ENCODE measurements at places on chromosomes 11 and 22.
A peak's percentile ranks its signal among the peaks of the same experiment; 100 is the strongest.

GRCh38 chr11:30423279-30423648 is 100.4 kb downstream of the ARL14EP start:
- no peak for DNase-seq

GRCh38 chr11:68053981-68054812 is 15.4 kb downstream of the TCIRG1 start:
- no peak for DNase-seq

DNA sequence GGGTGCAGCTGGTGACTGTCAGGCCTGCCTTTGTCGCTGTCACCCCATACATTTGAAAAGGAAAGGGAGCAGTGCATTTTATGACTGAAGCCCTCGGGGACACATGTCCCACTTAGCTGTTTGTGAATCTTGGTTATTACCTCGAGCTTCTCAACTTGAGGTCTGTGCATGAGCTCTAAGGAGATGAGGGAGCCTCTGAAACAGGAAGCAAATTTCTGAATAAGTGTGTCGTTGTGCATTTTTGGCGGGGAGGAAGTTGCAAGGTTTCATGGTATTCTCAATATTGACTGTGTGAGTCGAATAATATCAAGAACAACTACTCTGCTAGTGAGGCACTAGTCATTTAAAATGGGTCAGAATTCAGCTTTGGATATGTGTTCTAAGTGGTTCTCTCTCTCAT is 149.7 kb upstream of the PLET1 start:
- DNase-seq: no peak

GRCh38 chr11:17250561-17251350 is 25.8 kb upstream of the NUCB2 start:
- no peak for DNase-seq

DNA sequence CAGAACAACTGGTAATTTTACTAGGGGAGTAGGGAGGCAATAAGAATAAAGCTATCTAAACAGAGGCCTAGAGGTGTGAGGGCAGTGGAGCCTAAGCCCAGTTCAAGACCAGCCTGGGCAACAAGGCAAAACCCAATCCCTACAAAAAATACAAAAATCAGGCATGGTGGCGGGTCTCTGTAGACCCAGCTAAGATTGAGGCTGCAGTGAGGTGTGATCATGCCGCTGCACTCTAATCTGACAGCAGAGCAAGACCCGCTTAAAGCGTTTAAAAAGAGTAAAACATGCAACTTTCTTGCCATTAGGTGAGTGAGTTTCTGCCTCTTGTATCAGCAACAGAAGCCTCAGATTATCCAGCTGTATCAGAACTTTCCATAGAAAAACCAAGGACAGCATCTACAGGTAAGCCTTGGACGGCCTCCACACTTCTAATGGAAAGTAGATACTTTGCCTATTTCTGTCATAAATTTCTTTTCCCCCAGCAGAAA is 12.1 kb downstream of the TAF1D start:
- no peak for DNase-seq

- DNase-seq: no peak
These were observed 822.9 kb downstream of the BRD1 start for GRCh38 chr22:49004484-49005399.

GRCh38 chr22:50360578-50360977 is 17.5 kb downstream of the PPP6R2 start:
- no peak for DNase-seq

DNA sequence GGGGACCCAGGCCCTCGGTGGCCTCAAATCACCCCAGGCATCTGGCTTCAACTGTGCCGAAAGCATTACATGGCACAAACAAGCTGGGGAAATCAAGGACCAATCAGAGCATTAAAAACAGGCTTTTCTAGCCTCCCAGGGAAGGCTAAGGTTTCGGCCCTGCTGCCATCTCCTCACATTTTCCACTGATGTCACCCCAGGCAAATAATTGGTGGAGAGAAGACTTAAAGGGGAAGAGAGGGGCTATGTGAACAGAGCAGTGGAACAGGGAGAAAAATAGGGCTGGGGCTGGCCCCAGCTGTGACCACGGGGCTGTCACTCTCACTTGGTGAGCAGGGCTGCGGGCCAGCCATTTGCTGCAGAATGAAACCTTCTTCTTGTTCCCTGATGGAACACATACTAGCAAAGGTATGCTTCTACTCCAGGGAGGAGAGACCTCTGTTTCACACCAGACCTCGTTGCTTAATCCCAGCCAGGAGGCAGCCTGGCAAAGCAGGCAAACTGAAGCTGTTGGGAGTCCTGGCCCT is 581.3 kb downstream of the SOX6 start:
- DNase-seq: peak; percentile 86

DNA sequence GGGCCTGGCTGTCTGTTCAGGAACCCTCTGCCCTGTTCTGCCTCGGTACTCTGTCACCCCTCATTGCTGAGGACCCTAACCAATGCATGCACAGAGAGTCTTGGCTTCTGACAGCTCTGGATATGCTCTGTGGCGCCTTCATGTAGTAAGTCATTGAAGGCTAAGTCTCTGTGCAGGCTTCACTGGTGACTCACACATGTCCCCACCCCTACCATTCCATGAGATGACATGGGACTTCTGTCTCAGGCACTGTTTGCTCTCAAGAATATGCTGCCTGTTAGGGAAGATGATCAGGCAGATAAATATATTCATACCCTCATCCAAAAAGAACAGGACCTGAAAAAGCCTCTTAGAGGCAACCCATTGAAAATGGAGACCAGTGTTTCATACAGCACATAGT is 43.6 kb upstream of the HORMAD2 start:
- no peak for DNase-seq

DNA sequence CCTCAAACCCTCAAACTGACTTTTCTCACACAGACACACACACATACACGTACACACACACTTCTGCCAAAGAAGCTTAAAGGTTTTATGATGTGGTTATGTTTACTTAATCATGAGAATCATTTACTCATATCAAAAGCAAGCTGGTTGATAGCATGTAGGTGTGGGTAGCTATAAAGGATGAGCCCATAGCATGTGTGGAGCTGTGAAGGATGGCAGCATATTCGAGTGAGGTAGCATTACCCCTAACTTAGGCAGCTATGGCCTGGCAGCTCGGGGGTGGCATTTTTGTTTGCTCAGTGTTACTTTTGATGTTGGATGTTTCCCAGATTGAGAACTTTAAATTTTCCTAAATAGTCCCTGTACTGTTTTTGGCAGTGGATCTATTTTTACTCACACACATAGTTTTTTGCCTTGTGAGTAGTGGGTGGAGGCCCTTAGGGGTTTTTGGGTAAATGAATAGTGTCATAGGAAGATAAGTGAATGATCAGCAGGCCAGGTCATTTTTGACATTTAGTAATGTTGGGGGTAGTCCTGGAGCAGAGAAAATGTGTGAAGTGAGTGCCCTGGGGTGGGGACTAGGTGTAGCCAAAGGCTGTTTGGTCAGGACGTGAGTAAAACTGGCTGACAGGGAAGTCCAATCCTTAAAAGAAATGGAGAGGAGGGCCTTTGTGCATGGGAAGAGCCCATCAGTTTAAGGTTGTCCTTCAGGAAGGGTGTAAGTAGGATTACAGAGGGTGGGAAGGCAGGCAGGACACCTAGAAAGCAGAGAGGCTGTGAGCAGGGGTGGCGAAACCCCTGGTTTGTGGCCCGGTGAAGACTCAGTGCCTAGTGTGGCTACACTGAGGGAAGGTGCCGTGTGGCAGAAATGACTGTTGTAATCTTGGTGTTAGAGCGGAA is 7.1 kb downstream of the YWHAH start:
- DNase-seq: no peak

- no peak for DNase-seq
These were observed 533.1 kb upstream of the TENM4 start for GRCh38 chr11:79973721-79974617.

- DNase-seq: no peak
These were observed 7.9 kb upstream of the SLN start for GRCh38 chr11:107719557-107720302.

DNA sequence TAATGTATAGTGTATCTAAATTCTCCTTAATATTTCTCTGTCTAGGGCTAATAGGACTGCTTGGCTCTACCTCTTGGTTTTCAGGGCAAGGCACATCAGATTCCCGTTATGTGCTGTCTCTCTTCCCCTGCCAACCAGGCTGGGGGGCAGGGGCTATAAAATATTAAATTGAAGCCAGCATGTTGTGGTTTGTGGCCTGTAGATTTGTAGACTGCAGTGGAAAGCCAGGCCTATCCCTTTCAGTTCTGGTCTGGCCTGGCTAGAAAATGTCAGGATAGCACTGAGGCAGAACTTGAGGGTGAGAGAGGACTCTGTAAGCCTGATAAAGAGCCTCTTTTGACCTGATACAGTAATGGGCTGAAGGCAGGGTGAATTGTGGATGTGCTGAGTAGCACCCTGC is 14.4 kb upstream of the GRK2 start:
- no peak for DNase-seq

GRCh38 chr11:133545199-133545803 is 13.0 kb upstream of the OPCML start:
- DNase-seq: no peak

- no peak for DNase-seq
These were observed 4.8 kb downstream of the DSCAML1 start for GRCh38 chr11:117792241-117792640.

DNA sequence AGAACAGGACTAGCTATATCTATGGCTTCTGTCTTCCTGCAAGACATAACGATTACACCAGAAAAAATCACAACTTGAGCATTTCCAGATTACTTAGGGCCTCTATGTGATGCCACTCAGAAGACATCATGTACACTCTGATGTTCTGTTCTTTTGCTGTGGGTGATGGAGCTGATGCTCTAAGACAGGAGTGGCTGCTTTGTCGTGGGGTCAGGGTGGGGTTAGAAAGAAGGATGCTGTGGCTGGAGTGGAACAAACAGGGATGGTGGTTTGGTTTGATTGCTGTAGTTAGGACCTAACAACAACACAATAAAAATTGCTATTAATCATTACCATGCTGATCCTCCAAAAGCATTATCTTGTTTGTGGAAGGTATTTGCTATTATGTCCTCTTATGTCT is 120.3 kb upstream of the ARHGAP20 start:
- DNase-seq: no peak

DNA sequence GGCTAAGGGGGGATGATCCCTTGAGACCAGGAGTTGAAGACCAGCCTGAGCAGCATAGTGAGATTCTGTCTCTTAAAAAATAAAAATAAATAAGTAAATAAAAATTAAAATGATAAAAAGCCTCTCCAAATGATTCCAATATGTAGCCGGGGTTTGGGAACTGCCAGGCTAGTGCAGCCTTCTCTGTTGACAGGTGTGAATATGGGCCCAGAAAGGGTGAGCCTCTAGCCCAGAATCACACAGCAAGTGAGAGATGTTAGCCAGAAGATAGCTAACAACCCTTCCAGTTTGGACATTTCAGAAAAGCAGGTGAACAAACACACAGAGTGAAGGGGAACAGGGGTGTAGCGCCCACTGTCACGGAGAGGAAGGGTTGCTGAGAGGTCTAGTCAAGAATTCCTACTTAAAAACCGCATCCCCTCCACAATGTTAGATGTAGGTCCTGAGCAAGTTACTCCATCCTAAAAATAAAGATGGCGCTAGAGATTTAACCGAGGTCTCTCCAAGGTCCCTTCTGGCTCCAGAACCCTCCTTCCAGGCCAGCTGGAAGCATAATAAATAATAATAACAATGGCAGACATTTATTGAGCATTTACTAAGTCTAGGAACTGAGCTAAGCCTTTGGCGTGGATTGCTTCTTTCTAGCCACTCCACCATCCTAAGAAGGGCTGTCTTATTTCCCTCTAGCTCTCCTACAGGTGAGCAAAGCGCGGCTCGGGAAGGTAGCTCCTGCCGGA is 51.6 kb downstream of the CYTH4 start:
- DNase-seq: no peak

DNA sequence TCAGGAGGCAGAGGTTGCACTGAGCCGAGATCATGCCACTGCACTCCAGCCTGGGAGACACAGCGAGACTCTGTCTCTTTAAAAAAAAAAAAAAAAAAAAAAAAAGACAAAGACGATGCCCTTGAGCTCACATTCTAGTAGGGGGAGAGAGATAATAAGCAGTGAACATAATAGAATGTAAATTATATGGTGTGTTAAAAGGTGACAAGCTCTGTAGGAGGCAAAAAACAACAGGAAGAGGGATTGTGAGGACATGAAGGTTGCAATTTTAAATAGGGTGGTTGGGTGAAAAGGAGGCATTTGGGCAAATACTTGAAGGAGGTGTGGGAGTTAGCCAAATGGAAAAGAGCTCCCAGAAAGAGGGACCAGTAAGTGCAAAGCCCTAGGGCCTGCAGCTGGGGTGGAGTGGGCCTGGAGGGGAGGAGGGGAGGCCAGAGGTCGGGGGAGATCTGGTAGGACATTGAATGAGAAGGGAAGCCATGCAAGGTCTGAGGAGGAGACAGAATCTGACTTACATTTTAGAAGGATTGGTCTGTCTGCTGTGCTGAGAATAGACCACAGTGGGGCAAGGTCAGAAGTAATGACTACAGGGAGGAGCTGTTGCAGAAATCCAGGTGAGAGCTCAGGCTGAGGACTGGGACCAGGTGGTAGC is 26.6 kb downstream of the P2RY2 start:
- DNase-seq: peak; percentile 10

GRCh38 chr11:128759168-128759567 is 65.3 kb downstream of the FLI1 start:
- no peak for DNase-seq

- DNase-seq: no peak
These were observed 7.9 kb upstream of the CBX6 start for GRCh38 chr22:38879961-38880360.

DNA sequence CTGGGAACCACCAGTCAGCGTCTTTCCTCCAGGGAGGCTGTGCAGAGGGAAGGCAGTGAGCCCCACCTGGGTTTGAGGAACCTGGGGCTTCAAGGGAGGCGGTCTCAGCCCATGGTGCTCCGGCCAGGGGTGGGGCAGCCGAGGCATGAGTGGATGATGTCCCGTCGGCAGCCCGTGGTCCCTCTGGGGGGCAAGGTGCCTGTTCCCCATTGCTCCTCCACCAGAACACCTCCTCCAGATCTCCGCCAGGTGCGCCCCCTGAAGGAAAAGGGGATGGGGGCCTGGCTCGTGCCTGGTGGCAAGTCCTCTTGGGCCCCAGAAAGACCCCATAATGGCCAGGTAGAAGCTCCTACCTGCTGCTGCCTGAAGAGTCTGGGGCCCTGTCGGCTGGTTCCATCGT is 94.1 kb downstream of the KCNQ1 start:
- no peak for DNase-seq

- DNase-seq: no peak
These were observed 70.2 kb downstream of the MED15 start for GRCh38 chr22:20577549-20577975.

- no peak for DNase-seq
These were observed 2.2 kb downstream of the SLC35F2 start for GRCh38 chr11:107856180-107856980.
